ENCODE measurements at places on chromosomes 1 and 21. TPM values are rescaled to one million over a fixed set of nuclear protein-coding genes. Genes with fewer than 3 reads are reported as not detected.

Gene RGL1
- total RNA-seq, result 9.6 TPM

DNA sequence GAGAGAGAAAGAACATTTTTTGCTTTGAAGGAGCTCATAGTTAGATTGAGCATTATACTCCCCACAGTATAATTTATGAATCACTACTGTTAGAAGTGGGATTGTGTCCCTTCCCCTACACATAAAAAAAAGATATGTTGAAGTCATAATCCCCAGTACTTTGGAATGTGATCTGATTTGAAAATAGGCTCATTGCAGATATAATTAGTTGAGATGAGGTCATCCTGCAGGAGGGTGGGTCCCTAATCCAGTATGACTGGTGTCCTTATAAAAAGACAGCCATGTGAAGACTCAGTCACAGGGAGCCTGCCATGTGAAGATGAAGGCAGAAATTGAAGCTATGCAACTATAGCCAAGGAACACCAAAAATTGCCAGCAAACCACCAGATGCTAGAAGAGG lies 76.4 kb downstream of the TGFB2 start:
- peak overlapping the region; percentile 23 for H3K27ac ChIP-seq
- peaks cover 24% of the 10 kb centered on the region for H3K4me1 ChIP-seq
- no peak overlapping the region for H3K4me3 ChIP-seq
- peaks cover 4% of the 10 kb centered on the region for H3K36me3 ChIP-seq

DNA sequence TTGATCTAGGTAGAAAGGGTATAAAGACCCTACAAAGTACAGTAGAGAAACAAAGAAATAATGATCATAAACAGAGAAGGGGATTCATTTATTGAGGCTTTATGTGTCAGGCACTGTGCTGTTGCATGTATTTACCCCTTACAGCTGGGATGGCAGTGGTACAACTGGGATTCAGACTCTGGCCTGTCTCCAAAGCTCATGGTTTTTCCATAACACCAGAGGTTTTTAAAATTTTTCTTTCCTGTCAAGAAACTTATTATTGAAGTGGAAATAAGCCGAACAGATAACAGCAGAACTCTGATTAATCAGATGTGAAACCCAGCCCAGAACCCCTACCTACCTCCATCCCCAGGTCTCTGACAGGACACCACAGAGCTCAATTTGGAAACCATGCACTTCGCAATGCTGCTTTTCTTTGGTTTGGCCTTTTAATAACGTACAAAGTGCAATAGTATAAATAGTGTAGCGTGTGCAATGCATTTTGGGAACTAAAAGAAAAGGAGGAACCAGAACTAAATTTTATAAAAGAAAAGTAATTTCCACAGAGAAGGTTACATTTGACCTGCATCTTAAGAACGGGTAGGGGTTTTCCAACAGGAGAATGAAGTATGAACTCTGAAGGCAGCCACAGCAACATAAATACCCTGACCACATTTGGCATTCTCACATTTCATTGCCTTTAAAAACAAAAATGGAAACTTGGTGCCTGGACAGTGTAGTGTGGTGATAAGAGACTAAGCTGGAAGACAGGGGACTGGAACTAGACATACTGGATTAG lies 92.0 kb upstream of the S1PR1 start:
- H3K27me3 ChIP-seq, result no peaks in the 10 kb centered on the region
- H3K27ac ChIP-seq, result no peak overlapping the region
- H3K4me1 ChIP-seq, result peaks cover 4% of the 10 kb centered on the region
- no peaks in the 10 kb centered on the region for H3K36me3 ChIP-seq
- DNase-seq, result no peak

DNA sequence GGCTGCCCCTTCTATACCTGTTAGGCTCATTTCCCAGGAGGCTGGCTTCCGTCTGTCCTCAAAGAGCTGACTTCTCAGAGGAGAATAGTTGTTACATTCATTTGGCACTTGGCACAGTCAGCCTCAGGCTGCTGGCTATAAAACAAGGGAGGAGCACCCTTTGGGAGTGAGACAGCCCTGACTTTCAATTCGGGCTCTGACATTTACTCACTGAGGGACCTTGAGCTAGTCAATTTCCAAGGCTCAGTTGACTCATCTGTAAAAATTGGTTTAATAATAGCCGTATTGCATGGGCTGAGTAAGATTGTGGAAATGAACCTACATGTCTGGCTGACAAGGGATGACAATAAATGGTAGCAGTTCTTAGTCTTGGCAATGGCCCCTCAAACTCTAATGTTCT lies 13.7 kb downstream of the ALX3 start:
- H3K27me3 ChIP-seq, result no peaks in the 10 kb centered on the region
- peaks cover 28% of the 10 kb centered on the region for H3K36me3 ChIP-seq
- H3K27ac ChIP-seq, result no peak overlapping the region
- no peak overlapping the region for H3K4me3 ChIP-seq
- peak; percentile 46 for DNase-seq

Gene SLC25A34
- 1.0 TPM for total RNA-seq

Gene PGLYRP3
- total RNA-seq, result not detected

- H3K27me3 ChIP-seq, result no peaks in the 10 kb centered on the region
- no peak for DNase-seq
- no peak overlapping the region for H3K27ac ChIP-seq
- no peaks in the 10 kb centered on the region for H3K36me3 ChIP-seq
- H3K4me1 ChIP-seq, result no peaks in the 10 kb centered on the region
- H3K4me3 ChIP-seq, result no peak overlapping the region
Observed at GRCh38 chr1:82946096-82946605, 1052.8 kb downstream of the TTLL7 start.

DNA sequence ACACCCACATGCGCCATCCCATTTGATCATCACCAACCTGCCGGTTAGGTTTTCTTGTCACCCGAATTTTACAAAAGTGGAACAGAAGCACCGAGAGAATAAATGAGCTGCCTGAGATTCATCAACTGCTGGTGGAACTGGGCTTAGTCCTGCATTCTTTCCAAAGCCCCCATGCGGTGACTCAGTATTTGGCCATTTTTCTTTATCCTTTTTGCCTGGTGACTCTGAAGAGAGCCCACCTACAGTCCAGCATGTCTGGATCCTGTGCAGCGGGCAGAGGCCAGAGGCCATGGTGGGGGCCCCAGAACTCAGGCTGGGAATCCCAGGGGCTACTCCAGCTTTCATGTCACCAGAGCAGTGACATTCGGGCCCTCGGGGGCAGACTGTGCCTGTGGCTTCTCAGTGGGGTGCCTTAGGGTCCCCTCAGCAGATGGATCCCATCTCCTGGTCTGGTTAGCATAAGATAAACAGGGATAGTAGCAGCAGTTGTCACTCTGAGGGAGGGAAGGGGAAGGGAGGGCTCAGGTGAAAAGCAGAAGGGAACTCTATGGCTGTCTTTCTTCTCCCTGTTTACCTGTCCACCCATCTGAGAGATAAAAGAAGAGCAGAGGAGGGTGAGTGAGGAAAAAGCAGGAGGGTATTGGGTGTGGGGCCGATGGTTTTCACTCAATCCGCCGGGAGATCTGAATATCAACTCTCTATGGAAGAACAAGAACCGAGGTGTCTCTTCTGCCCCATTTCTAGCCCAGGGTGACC lies 63.2 kb downstream of the KIF26B start:
- H3K4me3 ChIP-seq, result no peak overlapping the region
- no peak for DNase-seq
- no peaks in the 10 kb centered on the region for H3K4me1 ChIP-seq
- no peaks in the 10 kb centered on the region for H3K27me3 ChIP-seq
- H3K36me3 ChIP-seq, result no peaks in the 10 kb centered on the region
- H3K27ac ChIP-seq, result no peak overlapping the region

GRCh38 chr1:48005253-48006117 lies 8.3 kb upstream of the TRABD2B start:
- H3K4me1 ChIP-seq, result no peaks in the 10 kb centered on the region
- DNase-seq, result no peak
- H3K27ac ChIP-seq, result no peak overlapping the region
- H3K36me3 ChIP-seq, result no peaks in the 10 kb centered on the region
- peaks cover 2% of the 10 kb centered on the region for H3K27me3 ChIP-seq

DNA sequence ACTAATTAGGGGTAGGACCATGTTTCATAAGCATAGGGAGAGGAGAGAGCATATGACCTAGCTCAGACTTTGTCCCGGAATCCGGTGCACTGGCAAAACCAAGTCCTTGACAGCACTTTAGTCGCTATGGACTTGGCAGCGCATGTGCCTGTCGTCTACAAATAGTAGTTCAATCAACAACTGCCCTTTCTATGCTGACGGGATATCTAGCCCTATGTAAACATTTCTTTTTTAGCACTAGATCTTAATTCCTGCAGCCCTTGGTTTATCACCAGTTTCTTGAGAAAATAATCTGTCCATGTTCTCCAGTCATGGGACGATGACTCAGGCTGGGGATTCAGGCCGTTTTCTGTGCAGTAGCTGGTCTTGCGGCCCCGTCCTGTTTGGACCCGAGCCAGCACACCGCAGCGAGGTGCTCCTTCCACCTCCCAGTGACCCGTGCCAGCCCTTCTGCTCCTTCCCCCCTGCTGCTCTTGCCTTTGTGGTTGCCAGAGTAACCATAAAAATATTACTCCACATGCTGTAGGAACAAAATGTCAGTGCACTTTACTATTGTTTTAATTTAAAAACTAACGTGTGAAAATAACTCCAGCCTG lies 8.6 kb upstream of the MT1HL1 start:
- H3K36me3 ChIP-seq, result no peaks in the 10 kb centered on the region
- no peak overlapping the region for H3K27ac ChIP-seq
- H3K4me3 ChIP-seq, result no peak overlapping the region
- H3K27me3 ChIP-seq, result no peaks in the 10 kb centered on the region
- H3K4me1 ChIP-seq, result no peaks in the 10 kb centered on the region

Gene PADI1
- total RNA-seq, result not detected

GRCh38 chr1:14889825-14890440 lies 263.6 kb upstream of the TMEM51 start:
- H3K27me3 ChIP-seq, result peaks cover 2% of the 10 kb centered on the region
- H3K27ac ChIP-seq, result no peak overlapping the region
- no peak for DNase-seq
- H3K4me3 ChIP-seq, result no peak overlapping the region

DNA sequence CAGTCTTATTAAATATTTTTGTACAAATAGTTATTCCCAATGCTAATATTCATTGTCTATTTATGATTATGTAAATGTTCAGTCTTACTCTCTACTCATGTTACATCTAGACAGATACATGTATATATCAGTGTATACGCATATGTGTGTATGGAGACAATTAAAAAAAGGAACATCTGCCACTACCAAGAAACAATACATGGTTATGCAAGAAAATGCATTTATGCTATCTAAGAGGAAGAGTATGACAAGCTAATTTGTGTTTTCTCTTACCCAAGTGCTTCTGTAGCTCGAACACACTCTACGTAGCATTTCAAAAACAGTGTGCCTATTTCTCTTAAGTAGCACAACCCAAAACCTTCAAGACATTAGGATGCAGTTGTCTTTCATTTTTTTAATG lies 6.1 kb upstream of the RLF start:
- no peaks in the 10 kb centered on the region for H3K36me3 ChIP-seq
- no peak overlapping the region for H3K27ac ChIP-seq
- H3K27me3 ChIP-seq, result peaks cover 3% of the 10 kb centered on the region
- H3K4me3 ChIP-seq, result no peak overlapping the region
- H3K4me1 ChIP-seq, result no peaks in the 10 kb centered on the region

All from astrocyte (in vitro differentiated cells and primary cell).